ENCODE measurements at places on chromosomes 12 and 14. TPM values are rescaled to one million over a fixed set of nuclear protein-coding genes. Genes with fewer than 3 reads are reported as not detected.
A peak's percentile ranks its signal among the peaks of the same experiment; 100 is the strongest.

The NR4A1 gene
- total RNA-seq = 9.2 TPM

The KRT3 gene
- not detected for total RNA-seq

- H3K4me1 ChIP-seq = no peaks in the 10 kb centered on the region
- no peak for DNase-seq
- no peak overlapping the region for H3K27ac ChIP-seq
- no peak overlapping the region for H3K4me3 ChIP-seq
Observed at GRCh38 chr12:111462210-111462769, 56.6 kb downstream of the SH2B3 start.

- peaks cover under 1% of the 10 kb centered on the region for H3K27me3 ChIP-seq
- H3K4me3 ChIP-seq = no peak overlapping the region
- no peak overlapping the region for H3K27ac ChIP-seq
- no peaks in the 10 kb centered on the region for H3K4me1 ChIP-seq
Observed at GRCh38 chr14:28613532-28613931, 153.1 kb upstream of the FOXG1 start.

DNA sequence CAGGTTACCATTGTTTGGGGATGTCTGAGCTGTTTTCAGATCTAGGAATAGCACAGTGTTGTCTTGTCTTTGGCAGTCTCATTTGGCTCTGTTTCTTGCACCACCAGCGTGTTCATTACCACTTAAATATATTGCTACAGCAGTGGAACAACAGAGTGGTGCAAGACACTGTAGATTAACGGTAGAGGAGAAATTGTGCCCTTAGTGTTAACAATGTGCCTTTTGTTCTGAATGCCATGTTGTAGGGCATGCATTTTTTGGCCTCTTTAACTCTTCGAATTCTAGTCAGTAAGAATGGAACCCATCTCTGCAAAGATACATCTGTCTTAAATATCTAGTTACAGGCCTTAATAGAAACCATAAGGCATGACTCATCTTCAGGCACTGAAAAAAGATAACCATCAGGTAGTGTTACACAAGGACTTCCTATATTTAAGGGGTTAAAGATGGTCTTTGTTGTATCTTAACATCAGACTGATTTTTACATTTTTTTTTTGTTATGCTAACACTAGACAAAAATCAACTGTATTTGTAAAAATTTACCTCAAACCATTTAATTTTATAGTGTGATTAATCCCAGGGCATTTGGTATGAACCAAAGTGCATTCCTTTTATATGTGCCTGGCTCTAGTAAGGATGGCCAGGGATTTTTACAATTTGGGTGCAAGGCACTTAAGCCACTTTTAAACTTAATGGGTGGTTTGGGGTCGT lies 12.9 kb downstream of the DYRK2 start:
- H3K36me3 ChIP-seq = peaks cover 62% of the 10 kb centered on the region
- DNase-seq = peak; percentile 76
- H3K27ac ChIP-seq = peak overlapping the region; percentile 25
- H3K27me3 ChIP-seq = no peaks in the 10 kb centered on the region

DNA sequence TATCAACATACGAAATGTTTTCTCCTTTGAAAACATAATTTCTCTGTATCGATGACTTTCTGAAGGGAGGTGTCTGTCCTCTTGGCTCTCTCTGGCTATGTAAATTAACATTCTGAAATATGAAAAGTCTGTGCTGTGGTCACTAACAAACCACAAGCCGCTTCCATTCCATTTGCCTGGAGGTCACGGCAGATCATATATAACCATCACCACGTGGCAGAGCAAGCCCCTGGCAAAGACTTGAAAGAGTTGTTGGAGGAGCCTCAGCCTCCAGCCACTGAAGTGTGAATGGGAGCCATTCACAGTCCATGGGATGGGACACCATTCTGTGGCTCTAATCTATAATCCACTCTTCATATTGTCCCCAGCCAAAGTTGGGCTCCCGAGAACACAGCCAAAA lies 39.6 kb downstream of the CDKL1 start:
- H3K4me3 ChIP-seq = no peak overlapping the region
- H3K4me1 ChIP-seq = peaks cover 6% of the 10 kb centered on the region
- no peak overlapping the region for H3K27ac ChIP-seq
- H3K27me3 ChIP-seq = no peaks in the 10 kb centered on the region
- DNase-seq = peak; percentile 54

DNA sequence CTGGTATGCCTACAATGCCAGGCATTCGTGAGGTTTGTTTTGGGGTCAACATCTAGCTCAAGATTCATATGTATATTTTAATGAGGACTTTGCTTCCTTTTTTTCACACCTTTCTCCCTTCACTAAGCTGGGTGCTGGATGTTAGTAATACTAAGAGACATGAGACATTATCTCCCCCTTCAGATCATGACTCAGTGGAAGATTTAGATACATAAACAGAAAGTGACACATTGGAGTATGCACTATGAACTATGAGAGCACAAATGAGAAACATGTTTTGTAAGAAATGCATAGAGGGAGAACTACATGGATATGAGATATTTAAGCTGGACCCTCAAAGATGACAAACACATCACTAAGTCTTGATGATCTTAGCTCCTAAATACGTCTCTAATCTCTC lies 286.3 kb downstream of the RPAP3 start:
- no peaks in the 10 kb centered on the region for H3K27me3 ChIP-seq
- no peak overlapping the region for H3K4me3 ChIP-seq
- H3K36me3 ChIP-seq = no peaks in the 10 kb centered on the region
- DNase-seq = no peak
- H3K27ac ChIP-seq = no peak overlapping the region
- H3K4me1 ChIP-seq = no peaks in the 10 kb centered on the region

DNA sequence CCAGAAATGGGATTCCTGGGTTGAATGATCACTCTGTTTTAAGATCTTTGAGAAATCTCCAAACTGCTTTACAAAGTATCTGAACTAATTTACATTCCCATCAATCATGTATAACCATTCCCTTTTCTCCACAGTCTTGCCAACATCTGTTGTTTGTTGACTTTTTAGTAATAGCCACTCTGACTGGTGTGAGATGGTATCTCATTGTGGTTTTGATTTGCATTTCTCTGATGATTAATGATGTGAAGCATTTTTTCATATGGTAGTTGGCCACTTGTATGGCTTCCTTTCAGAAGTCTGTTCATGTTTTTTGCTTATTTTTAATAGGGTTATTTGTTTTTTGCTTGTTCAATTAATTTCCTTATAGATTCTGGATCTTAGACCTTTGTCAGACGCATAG lies 211.8 kb upstream of the AVPR1A start:
- H3K27me3 ChIP-seq = no peaks in the 10 kb centered on the region
- no peaks in the 10 kb centered on the region for H3K4me1 ChIP-seq
- no peak overlapping the region for H3K27ac ChIP-seq

- DNase-seq = no peak
- H3K36me3 ChIP-seq = no peaks in the 10 kb centered on the region
- no peaks in the 10 kb centered on the region for H3K27me3 ChIP-seq
Observed at GRCh38 chr14:37198273-37198598, 499 bp downstream of the MIPOL1 start.

All from SJCRH30 (cell line).